ENCODE measurements at places on chromosomes 13 and 19.
A peak's percentile ranks its signal among the peaks of the same experiment; 100 is the strongest.

- DNase-seq, result peak; percentile 35
Observed at GRCh38 chr13:113935001-113935844, 38.7 kb downstream of the C13orf46 start.

DNA sequence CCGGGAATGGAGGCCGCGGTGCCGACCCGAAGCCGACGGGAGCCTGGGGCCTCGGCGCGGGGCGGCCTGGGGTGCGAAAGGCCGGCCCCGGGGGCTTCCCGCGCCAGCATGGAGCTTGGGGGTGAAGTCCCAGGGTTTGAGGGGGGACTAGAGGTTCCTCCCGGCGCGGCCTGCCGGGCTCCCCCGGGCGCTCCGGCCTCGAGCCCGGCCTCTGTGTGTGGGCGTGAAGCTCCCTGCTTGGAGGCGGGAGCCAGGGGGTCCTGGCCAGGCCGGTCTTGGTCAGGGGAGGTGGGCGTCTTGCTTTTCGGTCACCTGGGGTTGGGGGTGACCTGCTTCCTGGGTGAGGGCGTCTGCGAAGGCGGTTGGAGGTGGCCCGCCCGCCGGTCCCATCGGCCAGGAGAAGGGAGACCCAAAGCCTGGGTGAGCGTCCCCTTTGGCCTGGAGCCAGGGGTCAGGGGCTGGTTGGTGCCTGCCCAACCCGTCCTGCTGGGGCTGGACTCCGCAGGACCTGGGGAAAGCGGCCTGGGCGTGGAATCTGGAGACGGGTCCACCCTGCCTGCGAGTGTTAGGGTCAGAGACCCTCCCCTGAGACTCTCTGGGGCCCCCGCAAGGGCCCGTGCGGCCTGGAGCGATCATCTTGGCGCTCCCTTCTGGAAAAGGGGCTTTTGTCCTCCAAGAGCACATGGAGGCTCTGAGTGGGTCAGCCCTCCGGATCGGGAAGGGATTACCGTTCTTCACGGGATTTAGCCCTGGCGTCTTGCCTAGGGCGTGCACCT lies 535 bp downstream of the BSG start:
- no peak for DNase-seq

DNA sequence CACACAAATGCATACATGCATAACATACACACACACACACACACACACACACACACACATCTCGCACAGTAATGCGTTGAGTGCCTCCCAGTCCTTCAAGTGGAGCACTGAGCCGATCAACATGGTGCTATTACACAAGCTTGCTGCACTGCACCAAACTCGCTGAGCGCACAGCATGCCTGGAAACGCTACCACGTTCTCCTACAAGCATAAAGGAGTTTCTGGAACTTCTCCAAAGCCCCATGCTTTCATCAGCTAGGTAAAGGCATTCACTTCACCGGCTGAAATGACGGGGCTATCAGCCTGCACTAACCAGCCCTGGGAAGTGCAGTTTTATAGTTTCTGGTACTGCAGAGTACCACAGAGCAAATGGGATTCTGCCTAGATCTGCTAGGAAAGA lies 92.7 kb downstream of the FGF14 start:
- DNase-seq, result peak; percentile 71

GRCh38 chr19:4452230-4452990 lies 5.2 kb downstream of the UBXN6 start:
- DNase-seq, result no peak

GRCh38 chr13:52179925-52180324 lies 20.5 kb upstream of the NEK3 start:
- DNase-seq, result no peak

All from NCI-H1105 (cell line).